ENCODE measurements at places on chromosomes 5 and 9. TPM values are rescaled to one million over a fixed set of nuclear protein-coding genes. Genes with fewer than 3 reads are reported as not detected.

SLC4A9 gene
- total RNA-seq = not detected

DNA sequence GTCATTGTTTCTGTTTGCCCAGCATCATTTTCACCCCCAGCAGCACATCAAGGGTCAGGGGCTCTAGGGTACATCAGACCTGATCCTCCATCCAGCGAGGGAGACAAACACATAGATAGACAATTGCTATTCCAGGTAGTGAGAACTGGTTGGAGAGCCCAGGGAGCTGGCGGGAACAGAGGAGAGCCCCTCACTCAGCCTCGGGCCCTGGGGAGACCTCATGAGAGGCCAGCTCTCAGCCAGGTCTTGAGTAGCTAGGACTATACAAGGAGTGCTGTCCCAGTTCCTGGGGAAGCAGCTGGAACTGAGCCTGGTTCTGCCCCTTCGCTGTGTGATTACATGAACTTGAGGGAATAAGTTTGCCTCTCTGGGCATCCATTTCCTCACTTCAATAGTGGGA, 80.3 kb downstream of the HRH2 start:
- no peak overlapping the region for H3K4me3 ChIP-seq
- H3K27ac ChIP-seq = no peak overlapping the region
- no peak for DNase-seq
- no peaks in the 10 kb centered on the region for H3K36me3 ChIP-seq
- H3K27me3 ChIP-seq = no peaks in the 10 kb centered on the region

- no peak overlapping the region for H3K4me3 ChIP-seq
- H3K36me3 ChIP-seq = no peaks in the 10 kb centered on the region
- peak overlapping the region; percentile 9 for H3K27ac ChIP-seq
- no peak for DNase-seq
- H3K4me1 ChIP-seq = no peaks in the 10 kb centered on the region
- H3K27me3 ChIP-seq = no peaks in the 10 kb centered on the region
Measured at GRCh38 chr5:90909101-90909503, 350.5 kb downstream of the ADGRV1 start.

DNA sequence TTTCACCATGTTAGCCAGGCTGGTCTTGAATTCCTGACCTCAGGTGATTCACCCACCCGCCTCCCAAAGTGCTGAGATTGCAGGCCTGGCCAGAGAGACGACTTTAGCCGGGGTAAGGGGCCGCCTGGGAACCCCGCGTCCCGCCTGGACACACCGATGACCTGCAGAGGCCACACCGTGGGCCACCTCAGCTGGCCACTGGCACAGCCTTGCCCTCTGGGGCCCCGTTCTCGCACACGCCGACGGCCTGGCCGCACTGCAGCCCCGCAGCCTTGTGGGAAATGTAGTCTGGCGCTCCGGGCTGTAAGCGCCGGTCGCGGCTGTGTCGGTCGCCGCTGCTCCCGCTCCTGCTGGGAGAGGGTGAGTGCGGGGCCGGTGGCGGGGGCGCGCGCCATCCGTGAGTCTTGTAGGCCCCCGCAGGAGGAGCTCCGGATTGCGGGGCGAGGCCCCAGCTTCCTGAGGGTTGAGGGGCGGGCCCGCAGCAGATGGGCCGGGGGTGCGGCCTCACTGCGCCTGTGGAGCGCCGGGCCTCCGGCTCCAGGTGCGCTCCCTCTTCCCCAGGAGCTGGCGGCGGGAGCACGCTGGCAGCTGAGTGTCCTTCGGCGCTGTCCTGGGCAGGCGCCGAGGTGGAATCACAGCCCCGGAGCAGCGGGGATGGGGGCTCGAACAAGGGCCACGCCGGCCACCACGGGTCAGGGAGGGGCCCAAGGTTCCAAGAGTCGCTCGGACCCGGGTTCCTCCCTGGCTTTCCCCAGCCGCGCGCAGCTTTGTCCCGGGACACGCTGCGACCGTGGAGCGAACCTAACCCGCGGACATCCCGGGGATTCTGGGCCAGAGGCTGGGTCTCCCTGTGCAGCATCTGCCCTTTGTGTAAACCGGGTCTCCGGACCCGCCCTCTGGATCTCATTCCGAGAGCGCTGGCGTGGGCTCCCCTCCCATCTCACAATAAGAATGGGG, at the start of gene ZFP2:
TSS of gene ZFP2 (plus strand) at position 299 of the 957 bp plus-strand sequence. CDS start 35,401 bp downstream, outside the sequence.
- DNase-seq = peak; percentile 8
- no peaks in the 10 kb centered on the region for H3K36me3 ChIP-seq
- H3K4me1 ChIP-seq = peaks cover 10% of the 10 kb centered on the region
- no peaks in the 10 kb centered on the region for H3K27me3 ChIP-seq
- peak within 1 kb of the TSS; percentile 59 for H3K4me3 ChIP-seq
- H3K27ac ChIP-seq = peak within 1 kb of the TSS; percentile 82

DNA sequence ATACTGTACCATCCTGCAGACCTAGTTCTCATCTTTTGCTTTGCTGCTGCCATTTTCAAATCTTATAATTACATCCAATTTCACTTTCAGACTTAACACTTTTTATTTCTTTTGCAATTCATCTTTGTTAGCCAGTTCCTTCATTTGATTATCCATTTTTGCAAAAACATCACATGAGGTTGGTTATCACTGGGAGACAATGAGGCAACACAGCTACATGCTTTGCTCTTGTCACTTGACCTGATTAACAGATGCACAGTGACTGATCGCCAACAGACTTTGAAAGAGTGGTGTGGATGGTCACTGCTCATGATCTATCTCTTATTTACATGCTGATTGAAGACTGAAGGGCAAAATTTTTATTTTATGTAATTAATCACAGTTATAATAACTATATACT, 17.0 kb upstream of the RNF20 start:
- H3K4me1 ChIP-seq = peaks cover 22% of the 10 kb centered on the region
- no peak for DNase-seq
- no peaks in the 10 kb centered on the region for H3K27me3 ChIP-seq
- H3K36me3 ChIP-seq = no peaks in the 10 kb centered on the region

All from tibial nerve (tissue), 4 donors.